ENCODE measurements at places on chromosomes 1 and 21.

- no peak for DNase-seq
Measured at GRCh38 chr21:34642211-34643075, 26.4 kb upstream of the CLIC6 start.

GRCh38 chr1:21645550-21645949 lies 23.6 kb downstream of the RAP1GAP start:
- no peak for DNase-seq

DNA sequence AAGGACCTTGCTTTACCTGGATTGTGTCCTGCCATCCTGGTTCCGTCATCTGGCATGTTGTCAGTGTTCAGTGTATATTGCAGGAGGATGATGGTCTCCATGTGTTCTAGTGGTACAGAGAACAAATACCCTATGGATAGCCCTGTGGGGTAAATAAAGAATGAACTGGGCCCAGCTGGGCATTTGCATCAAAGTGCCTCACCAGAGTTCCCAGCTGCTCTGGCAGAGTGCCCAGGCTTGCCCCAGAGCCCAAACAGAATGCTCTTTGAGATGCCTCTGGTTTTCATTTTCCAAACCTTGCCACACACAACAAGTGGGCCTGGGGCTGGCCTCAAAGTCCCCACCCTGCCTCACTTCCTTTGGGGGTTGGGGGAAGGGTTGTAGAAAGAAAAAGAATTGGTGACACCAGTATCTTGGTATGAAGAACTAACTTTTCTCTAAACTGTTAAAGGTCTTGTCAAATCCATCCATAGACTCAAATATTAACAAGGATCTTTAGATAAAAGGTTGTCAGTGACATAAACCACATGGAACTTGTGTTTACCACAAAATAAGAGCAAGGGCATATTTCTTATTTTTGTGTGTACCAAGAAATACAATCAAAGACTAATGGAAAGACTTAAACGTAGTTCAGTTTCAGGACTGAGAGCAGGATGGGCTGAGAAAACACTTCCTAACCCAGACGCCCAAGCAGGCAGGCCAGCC lies 82.2 kb downstream of the LMO4 start:
- DNase-seq, result peak; percentile 56

- no peak for DNase-seq
Measured at GRCh38 chr21:31612894-31613785, 46.4 kb upstream of the SOD1 start.

- DNase-seq, result no peak
Measured at GRCh38 chr1:222104694-222105392, 363.0 kb upstream of the DUSP10 start.

- DNase-seq, result no peak
Measured at GRCh38 chr1:193412748-193413147, 226.3 kb upstream of the B3GALT2 start.

DNA sequence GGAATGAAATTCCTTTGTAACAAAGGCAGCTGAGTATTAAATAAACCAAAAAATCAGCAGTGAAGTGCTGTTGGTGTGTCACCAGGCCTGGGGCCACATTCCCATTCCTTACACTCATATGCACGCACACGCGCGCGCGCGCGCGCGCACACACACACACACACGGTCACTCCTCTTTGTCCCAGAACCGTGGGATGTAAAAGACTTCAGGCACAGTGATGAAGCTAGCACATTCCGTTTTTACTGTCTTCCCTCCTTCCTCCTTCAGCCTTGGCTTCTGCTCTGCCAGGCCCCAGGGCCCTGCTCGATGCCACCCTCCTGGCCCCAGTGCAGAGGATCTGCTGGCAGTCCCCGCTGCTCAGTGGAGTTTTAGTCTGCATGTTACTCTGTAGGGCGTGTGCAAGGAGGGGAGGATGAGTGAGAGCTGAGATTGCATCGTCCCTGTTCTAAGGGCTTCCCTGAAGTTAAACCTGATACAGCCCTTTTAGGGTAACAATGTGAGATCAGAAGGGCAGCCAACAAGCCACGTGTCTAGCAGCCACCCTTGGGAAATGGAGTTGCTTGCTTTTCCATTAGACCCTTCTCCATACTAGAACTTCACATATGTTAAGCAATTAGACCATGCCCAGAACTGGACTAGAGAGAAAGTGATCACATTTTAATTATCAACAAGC lies 71.7 kb upstream of the WDR26 start:
- DNase-seq, result no peak

Data from NCI-H2081 treated with DMSO at 0.1 percent for 48 hours (cell line).